ENCODE measurements at places on chromosomes 2 and 18. TPM values are rescaled to one million over a fixed set of nuclear protein-coding genes. Genes with fewer than 3 reads are reported as not detected.

- DNase-seq = no peak
Observed at GRCh38 chr18:36217348-36217747, 30.1 kb downstream of the MOCOS start.

The TCF23 gene
- total RNA-seq = not detected

The PLEK gene
- total RNA-seq = 3.9 TPM

GRCh38 chr2:42025151-42025582 lies 22.7 kb upstream of the PKDCC start:
- DNase-seq = no peak

DNA sequence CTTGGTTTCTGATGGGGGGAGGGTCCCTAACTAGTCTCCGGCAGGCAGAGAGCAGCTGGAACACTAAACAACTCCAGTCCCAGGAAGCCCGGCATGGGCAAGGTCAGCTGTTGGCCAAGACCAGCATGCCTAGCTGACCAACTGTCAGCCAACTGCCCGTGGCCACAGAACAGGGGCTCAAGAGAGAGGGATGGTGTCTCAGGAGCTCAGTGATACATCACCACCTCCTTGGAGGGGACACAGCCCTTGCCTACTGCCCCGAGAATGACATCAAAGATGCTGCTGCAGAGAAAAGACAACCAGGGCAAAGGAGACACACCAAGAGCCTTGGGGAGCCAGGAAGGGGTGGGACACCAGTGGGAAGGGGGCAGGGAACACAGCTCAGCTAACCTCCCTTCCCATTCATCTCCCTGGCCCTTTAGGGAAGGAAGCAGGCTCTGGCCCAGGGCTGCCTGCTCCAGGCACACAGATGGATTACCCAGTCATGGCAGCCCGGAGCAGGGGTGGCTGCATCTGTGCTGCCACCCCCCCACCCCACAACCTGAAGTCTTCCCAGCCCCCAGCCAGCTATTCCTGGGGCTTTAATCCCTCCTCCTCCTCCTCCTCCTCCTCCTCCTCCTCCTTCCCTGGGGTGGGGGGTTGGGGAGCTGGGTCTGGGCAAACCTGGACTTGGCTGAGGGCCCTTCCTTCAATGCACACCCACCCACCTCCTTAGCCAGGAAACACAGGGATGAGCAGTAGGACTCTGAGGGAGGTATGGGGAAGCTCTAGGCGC lies 1.9 kb downstream of the BIN1 start:
- no peak for DNase-seq

The BCL11A gene
- 11.6 TPM for total RNA-seq

The FTCDNL1 gene
- 3.0 TPM for total RNA-seq

DNA sequence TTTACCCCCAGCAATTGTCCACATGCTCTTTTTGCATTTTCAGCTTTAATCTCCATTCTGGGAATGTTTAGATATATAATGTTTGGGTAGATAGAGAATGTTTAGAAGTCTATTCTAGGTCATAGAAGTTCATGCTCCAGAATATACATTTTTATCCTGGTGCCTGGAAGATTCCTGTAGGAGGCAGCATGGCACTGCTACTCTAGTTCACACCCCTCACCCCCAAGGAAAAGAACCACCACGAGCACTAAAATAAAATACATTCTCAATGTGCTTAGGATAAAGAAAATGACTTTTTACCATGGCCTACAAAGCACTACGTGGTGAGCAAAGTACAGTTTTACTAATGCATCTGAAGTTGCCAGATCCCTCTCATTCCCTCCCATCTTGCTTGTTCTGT lies 53.8 kb downstream of the MYO1B start:
- DNase-seq = no peak

DNA sequence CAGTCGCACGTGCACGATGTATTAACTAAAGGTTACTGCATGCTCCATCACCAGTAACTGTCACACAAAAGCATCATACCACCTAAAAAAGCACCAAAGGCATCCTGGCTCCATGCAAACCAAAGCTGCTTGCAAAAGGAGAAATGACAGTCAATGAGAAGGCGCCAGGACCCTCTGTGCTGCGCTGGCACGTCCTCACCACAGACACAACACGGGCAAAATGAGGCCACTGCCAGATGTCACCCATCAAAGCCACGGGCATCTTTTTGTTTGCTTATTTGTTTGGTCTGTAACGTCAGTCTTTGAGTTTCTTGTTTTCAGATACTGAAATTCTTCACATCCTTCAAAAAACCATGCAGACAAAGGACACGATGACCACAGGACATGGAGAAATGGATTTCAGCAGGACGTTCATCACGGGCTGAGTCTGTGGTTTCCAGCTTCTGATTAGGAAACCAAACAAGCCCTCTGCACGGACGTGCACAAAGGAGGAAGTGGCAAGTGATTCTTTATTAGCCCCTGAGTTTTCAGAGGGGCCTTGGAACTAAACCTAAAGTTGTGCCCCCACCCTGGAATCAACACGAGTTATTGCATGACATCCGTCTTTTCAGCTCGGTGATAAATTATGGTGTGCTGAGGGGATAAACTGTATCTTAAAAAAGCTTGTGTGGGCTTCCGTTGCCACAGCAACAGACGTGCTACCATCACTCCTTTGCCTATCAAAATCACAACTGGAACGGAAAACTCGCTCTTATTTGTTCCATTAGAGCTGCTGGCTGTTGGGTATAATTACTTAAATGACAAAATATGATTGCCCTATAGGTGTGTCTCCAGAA lies 181.8 kb downstream of the EIPR1 start:
- no peak for DNase-seq

DNA sequence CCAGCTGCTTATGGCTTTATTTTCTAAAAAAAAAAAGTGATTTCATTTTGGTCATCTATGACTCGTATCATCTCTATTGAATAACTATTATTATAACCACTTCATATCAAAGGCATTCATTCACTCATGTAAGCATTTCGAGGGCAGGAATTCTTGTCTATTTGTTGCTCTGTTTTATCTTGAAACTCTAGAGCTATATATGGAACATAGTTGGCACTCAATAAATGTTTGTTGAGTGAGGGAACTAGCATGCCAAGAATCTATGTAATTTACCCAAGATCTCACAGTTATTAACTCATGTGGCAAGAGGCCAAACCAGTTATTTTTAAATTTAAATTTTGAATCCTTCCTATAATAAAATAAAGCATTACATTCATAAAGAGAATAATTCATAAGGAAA lies 470.1 kb downstream of the TMX3 start:
- DNase-seq = no peak

The UGT1A9 gene
- not detected for total RNA-seq

GRCh38 chr18:59715445-59715844 lies 18.2 kb upstream of the CCBE1 start:
- DNase-seq = no peak

DNA sequence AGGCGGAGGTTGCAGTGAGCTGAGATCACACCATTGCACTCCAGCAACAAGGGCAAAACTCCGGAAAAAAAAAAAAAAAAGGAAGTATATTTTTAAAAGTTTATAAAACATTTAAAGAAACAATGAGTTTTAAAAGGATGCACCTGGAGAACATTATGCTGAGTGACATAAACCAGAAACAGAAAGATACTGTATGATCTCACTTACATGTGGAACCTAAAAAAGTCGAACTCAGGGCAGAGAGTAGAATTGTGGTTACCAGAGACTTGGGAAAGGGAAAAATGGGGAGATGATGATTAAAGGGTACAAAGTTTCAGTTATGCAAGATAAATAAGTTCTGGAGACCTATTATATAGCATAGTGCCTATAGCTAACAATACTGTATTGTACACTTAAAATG lies 52.8 kb upstream of the RTN4 start:
- no peak for DNase-seq

DNA sequence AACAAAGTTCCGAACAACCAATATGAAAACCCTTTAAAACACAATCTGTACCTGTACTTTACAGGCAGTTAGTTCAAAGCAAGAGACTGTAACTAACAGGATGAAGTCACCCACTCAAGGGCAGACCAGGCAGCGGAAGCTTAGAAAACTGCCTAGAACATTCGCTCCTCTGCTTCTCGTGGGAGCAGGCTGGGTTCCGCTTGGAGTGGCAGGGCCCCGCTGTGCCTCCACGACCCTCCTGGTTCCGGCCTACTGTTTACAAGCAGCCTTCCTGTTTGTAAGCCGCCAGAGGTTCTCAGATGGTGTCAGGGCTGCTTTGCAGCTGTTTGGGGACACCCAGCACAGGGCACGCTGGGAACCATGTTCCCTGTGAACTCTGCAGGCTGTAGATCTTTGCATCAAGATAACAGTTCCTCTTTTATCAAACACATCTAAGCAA lies 31.3 kb downstream of the CIB4 start:
- peak; percentile 50 for DNase-seq

Measured in naive thymus-derived CD8-positive, alpha-beta T cell (primary cell).